ENCODE measurements at places on chromosomes 4 and X.

DNA sequence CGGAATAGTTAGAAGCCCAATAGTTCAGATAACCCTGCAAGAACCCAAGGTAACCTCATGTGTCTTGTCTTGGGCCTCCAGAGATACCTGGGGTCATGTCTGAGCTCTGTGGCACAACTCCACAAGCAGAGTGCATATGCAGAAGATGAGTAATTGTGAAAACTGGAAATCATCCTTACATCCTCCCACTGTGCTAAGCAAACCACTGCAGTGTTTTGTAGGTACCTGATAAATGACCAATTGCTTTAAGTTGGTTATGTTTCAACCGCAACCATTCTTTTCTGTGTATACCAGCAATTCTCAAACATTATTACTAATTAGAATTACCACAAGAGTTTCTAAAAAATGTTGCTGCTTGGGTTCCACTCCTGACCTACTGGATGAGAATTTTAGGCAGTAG lies 73.2 kb downstream of the CBLL2 start:
- DNase-seq, result no peak

- no peak for DNase-seq
Observed at GRCh38 chr4:1375051-1375721, 28.2 kb downstream of the UVSSA start.

GRCh38 chr4:72283357-72283756 lies 251.6 kb downstream of the NPFFR2 start:
- DNase-seq, result no peak

DNA sequence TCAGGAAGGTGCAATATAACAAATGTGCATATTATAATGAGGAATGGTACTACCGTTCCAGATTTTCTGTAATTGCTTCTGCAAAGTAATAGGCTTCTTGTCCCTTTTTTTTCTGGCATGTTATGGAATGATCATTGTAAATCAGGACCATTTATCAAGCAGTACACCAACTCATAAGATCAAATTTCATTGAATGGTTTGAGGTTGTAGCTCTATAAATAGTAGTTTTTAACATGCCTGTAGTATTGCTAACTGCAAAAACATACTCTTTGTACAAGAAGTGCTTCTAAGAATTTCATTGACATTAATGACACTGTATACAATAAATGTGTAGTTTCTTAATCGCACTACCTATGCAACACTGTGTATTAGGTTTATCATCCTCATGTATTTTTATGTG lies 12.6 kb downstream of the IBSP start:
- no peak for DNase-seq

- no peak for DNase-seq
Observed at GRCh38 chr4:16129336-16129735, 45.5 kb upstream of the PROM1 start.

- no peak for DNase-seq
Observed at GRCh38 chrX:11965436-11965835, 172.8 kb upstream of the FRMPD4 start.

DNA sequence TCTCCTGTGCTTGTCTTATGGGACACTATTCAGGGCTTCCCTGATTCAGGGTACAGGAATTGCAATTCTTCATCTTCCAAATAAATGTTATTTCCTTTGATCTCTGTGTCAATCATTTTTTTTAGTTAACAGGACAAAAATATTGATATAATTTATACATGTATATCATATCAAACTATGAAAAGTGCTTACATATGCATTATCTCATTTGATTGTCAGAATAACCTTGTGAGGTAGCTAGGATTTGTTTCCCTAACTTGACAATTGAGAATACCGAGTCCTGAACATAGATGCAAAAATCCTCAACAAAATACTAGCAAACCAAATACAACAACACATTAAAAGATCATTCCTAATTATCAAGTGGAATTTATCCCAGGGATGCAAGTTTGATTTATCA lies 11.5 kb upstream of the SERPINA7 start:
- no peak for DNase-seq

GRCh38 chrX:126124721-126125120 lies 41.4 kb downstream of the DCAF12L2 start:
- no peak for DNase-seq

DNA sequence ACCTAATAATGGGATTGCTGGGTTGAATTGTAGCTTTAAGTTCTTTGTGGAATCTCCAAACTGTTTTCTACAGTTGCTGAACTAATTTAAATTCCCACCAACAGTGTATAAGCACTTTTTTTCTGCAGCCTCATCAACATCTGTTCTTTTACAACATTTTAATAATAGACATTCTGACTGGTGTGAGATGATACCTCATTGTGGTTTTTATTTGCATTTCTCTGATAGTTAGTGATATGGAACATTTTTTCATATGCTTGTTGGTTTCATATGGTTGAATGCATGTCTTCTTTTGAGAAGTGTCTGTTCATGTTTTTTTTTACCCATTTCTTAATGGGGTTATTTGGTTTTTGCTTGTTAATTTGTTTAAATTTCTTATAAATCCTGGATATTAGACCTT lies 1718.9 kb downstream of the C4orf33 start:
- no peak for DNase-seq

- DNase-seq, result no peak
Observed at GRCh38 chrX:41302370-41302769, 31.6 kb upstream of the DDX3X start.

- DNase-seq, result no peak
Observed at GRCh38 chr4:62898115-62898514, 1511.1 kb downstream of the TECRL start.

GRCh38 chr4:16532240-16532970 lies 306.1 kb upstream of the TAPT1 start:
- no peak for DNase-seq
